ENCODE measurements at places on chromosomes 11 and 22.

DNA sequence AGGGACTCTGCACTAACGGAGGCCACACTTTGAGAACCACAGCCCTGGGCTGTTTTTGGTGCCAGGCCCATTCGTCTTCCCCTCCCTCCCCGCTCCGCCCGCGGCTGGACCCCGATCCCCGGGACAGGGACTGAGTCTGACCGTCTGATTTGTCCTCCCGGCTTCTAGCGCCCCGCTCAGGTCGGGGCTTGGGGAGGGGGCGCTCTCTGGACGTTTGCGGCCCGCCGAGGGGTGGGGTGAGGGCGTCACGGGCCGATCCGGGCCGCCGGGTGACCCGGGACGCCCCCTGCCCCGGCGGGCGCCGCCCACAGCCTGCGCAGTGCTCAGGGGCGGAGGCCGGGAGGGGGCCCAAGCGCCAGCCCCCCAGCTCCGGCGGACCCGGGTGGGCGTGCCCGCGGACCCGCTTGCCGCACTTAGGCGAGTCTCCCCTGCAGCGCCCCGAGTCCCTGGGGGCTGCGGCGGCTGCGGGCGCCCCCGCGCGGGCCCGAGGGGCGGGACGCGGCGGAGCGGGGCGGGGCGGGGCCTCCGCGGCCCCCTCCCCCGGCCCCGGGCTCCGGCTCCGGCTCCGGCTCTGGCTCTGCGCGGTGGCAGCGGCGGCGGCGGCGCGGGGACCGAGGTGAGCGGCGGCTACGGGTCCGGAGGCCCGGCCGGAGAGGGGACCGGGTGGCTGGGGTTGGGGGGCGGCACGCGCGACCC lies 33.7 kb upstream of the PRR5 start:
- DNase-seq: peak; percentile 73

DNA sequence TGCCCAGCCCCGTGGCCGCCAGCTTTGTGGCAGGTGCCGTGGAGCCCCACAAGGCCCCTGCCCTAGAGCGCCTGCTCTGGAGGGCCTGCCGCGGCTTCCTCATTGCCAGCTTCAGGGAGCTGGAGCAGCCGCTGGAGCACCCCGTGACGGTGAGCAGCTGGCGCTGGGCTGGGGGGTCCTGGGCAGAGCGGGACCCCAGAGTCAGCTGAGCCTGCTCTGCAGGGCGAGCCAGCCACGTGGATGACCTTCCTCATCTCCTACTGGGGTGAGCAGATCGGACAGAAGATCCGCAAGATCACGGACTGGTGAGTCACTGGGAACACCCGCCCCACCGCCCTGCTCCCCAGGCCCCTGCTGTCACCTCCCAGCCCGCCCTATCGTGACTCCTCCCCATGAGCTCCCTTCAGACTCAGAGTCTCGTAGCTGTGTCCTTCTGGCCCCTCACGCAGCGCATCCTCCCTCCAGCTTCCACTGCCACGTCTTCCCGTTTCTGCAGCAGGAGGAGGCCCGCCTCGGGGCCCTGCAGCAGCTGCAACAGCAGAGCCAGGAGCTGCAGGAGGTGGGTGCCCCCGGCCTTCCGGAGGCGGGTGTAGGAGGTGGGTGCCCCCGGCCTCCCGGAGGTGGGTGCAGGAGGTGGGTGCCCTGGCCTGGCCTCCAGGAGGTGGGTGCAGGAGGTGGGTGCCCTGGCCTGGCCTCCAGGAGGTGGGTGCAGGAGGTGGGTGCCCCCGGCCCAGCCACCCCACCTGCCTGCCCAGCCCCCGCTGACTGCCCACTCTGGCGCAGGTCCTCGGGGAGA lies 4.7 kb downstream of the TCIRG1 start:
- DNase-seq: peak; percentile 62

GRCh38 chr11:70517988-70518907 lies 119.9 kb downstream of the CTTN start:
- DNase-seq: no peak

DNA sequence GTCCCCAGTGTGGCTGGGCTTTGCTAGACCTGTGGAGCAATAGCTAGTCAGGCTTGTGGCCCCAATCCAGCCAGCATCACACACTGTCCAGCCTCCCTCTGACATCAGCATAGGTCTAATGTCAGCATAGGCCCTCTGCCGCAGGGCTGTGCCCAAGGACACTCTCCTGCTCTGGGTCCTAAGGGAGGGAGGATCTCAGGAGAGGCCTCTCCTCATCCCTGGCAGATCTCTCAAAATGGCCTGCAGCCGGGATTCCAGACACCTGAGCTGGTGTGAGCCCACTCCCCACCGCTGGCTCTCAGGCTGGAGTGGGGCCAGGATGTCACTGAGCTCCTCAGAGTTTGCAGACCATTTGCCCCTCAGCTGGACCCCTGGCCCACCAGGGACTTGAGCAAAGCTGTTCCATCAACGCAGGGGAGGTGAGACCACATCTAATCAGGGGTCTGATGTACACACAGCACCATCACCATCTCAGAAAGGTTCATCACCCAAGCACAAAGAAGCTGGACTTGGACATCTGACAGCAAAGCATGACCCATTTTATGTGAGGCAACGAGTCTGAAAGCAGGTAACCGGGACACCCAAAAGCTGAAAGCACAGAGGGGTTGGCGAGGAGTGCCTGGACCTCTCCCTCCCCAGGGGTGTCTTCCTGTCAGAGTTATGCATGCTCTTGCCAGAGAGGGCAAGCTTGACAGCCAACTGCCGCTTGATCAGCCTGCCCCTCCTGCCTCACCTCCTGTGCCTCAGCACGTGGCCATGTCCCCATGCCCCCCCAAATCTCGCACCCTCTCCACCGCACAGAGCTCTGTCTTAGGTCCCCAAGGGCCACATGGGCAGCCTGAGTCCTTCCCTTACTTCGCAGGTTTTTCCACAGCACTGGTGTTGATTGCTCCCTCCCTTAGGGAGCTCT lies 69.7 kb upstream of the SEPTIN5 start:
- DNase-seq: no peak

- DNase-seq: no peak
Measured at GRCh38 chr11:116030697-116031331, 526.6 kb upstream of the CADM1 start.

GRCh38 chr22:42074132-42074811 lies at the start of gene PHETA2:
TSS of gene PHETA2 (plus strand) at chr22:42074248. CDS start at chr22:42077294, 3,046 bp downstream.
- DNase-seq: peak; percentile 80

DNA sequence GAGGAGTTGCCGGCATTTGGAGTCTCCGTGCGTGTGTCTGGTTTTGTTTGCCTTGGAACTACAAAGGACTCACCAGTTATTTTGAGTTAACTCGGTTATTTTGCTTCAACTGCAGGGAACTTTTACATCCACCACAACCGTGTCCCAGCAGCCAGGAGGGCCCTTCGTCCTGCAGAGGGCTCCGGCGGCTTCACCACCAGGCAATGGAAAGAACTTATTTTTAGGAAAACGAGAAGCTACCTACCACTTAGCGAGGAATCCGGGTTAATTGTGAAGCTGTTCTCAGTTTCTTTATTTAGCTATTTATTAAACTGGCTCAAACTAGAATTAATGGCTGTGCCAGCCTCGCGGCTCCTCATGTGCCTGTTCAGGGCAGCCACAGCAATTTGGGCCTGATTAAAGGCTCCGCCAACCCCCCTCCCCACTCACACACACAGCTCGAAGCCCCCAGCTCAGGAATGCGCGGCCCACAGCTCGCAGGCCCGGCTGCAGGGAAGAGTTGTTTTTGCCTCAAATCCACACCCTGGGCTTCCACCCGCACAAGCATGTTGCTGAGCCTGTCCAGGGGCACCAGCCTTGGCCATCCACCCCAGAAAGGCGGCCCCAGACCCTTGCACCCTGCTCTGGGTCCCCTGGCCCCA lies 55.9 kb upstream of the FGF3 start:
- peak; percentile 14 for DNase-seq

- peak; percentile 68 for DNase-seq
Measured at GRCh38 chr22:30206944-30207343, 39.6 kb downstream of the LIF start.

DNA sequence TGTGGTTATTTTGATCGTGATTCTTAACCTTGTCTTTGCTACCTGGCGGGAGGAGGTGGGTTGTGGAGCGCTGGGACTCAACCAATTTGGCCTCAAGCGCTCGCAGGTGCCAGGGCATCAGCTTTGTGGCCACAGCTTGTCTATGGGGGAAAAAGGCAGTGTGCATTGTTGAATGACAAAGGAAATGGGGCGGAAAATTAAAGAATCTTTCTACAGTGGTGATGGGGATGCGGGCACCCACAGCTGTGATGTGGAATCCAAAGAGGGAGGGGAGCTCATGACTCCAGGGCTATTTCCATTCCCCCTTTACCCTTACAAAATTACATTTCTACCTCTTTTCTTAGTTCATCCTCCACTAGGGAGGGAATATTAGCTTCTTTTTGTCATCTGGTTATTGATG lies 1.1 kb downstream of the SLC6A5 start:
- DNase-seq: no peak

DNA sequence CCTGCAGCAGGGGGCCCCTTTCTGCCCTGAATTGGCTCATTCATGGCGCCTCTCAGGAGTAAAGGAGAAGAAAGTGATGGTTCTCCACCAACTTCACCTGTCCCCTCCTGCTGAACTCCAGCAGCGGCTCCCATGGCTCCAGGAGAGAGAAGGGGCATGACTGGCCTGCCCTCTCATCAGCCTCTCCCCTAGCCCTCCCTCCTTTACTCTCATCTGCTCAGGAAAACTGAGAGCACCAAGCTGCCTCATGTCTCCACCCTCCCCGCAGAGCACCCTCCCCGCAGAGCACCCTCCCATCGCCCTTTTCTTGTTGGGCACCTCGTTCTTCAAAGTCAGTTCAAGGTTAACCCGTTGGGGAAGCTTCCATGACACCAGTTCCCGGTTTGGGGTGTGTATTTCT lies 82.1 kb upstream of the ATXN10 start:
- DNase-seq: no peak

DNA sequence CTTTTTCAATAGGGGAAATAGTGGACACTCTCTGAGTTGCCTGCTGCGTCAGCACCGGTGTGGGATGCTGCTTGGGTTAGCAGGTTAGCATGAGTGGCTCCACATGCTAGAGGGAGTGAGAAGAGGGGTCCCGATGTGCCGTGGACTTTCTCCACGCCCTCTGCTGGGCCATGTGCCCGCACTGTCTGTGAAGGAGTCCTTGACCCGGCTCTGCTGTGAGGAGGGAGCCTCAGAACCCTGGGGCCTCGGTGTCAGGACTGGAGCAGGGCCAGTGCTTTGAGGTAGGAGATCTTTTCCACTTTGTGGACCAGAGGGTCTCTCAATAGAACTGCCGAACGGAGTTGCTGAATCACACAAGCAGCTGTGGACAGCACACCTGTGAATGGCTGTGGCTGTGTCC lies 14.8 kb downstream of the CTTN start:
- no peak for DNase-seq

GRCh38 chr11:30429550-30429949 lies 106.6 kb downstream of the ARL14EP start:
- no peak for DNase-seq

- DNase-seq: no peak
Measured at GRCh38 chr11:59572091-59572490, 43.5 kb downstream of the OSBP start.

- DNase-seq: no peak
Measured at GRCh38 chr11:77322926-77323590, 21.6 kb upstream of the GDPD4 start.

DNA sequence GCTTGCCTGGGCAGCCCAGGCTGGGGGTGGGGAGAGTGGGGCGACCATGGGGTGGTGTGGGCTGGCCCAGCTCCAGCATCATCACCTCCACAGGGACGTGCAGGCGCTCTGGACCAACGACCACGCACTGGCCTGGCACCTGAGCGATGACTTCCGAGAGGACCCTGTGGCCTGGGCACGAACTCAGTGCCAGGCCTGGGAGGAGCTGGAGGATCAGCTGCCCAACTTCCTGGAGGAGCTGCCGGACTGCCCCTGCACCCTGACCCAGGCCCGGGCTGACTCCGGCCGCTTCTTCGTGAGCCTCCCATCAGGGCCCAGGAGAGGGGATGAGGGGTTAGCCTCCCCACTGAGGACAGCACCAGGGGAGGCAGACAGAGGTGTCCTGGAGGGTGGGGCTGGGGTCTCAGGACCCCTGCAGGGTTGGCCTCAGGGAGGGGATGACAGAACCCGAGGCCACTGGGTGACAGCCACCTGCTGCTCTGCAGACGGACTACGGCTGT lies 3.8 kb downstream of the SUSD2 start:
- DNase-seq: peak; percentile 23

GRCh38 chr22:41290262-41291221 lies 4.6 kb upstream of the RANGAP1 start:
- no peak for DNase-seq

DNA sequence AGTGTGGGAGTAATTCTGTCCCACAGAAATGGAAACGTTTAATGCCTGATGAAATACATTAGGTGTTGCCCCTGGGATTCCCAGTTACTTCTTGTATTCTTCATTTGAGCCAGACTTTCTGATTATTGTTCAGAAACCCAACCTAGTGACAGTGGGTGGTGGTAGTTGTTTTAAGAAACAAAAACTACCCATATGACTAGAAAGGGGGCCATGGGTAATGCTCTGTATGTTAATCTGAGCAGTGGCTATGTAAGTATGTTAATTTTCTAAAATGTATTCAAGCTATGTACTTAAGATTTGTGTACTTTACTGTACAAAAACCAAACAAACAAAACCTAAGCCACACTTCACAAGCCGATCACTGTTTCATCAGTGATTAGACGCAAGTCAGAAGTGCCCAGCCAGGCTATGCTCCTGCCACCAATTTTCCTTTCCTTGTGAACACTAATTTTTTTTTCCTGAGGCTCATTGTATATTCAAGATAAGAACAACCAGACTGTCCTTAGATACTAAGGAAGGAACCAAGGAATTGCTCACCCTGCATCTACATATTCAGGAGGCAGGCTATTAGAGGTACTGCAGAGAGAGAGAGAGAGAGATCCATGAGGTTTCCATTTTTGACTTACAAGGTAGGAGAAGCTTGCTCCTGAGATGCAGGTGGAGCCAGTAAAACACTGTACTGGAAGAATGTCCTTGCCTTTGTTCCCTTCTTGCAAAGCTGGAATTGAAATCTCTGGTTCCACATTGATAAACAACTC lies 122.7 kb downstream of the DBX1 start:
- no peak for DNase-seq

- DNase-seq: no peak
Measured at GRCh38 chr11:69186316-69187260, 30.9 kb downstream of the SMIM38 start.

DNA sequence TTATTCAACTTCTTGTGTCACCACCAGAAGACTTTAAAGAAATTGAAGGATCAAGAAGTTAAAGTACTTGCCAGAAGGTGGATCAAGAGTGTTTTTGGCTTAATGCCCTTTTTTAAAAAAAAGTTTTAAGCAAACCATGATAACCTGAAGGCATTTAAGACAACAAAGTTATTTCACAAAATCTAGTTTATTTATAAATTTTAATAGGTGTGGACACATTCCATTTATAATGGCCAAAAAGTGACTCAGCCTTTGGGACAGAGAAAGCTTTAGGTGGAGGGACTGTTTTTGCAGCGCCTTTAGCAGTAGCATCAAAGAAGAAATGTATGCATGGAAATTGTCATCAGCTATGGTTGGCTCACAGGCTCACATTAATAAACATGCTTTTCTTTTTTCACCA lies 17.9 kb downstream of the TCP11L1 start:
- DNase-seq: no peak

- DNase-seq: peak; percentile 31
Measured at GRCh38 chr11:30889143-30889794, 303.1 kb upstream of the MPPED2 start.

- peak; percentile 89 for DNase-seq
Measured at GRCh38 chr22:45553351-45554039, 50.8 kb downstream of the FBLN1 start.

- no peak for DNase-seq
Measured at GRCh38 chr11:16926883-16927626, 87.2 kb downstream of the PLEKHA7 start.

- DNase-seq: peak; percentile 64
Measured at GRCh38 chr22:41917903-41918791, 3.3 kb upstream of the SHISA8 start.

- DNase-seq: peak; percentile 57
Measured at GRCh38 chr11:126307706-126308105, 3.8 kb downstream of the DCPS start.
